ENCODE measurements at places on chromosomes 7 and 10.
A peak's percentile ranks its signal among the peaks of the same experiment; 100 is the strongest.

DNA sequence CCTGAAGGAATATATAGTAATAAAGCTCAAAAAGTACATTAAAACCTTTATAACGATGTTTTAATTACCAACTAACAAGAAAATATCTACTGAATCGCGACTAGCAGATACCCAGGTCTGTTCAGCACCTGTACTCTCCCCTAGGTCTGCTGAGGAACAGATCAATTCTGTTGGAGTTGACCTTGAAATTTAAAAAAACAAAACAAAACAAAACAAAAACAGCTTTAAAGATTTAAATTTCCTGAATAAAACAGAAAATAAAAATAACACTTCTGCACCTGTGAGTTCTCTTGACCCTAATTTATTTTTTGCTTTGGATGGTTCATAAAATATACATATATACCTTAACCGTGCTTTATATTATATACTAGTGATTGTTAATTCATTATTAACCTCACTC is 24.6 kb downstream of the DIP2C start:
- no peak for DNase-seq

DNA sequence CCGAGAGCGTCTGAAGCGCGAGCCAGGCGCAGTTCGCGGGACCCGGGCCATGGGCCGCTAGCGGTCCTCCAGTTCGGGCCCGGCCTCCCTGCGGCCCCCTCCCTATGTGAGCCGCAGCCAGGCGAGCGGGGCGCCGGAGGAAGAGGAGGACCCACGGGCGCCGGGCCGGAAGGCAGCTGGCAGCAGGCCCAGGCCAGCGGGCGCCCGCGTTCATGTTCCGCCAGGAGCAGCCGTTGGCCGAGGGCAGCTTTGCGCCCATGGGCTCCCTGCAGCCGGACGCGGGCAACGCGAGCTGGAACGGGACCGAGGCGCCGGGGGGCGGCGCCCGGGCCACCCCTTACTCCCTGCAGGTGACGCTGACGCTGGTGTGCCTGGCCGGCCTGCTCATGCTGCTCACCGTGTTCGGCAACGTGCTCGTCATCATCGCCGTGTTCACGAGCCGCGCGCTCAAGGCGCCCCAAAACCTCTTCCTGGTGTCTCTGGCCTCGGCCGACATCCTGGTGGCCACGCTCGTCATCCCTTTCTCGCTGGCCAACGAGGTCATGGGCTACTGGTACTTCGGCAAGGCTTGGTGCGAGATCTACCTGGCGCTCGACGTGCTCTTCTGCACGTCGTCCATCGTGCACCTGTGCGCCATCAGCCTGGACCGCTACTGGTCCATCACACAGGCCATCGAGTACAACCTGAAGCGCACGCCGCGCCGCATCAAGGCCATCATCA is 1.1 kb downstream of the ADRA2A start:
- DNase-seq, result no peak

DNA sequence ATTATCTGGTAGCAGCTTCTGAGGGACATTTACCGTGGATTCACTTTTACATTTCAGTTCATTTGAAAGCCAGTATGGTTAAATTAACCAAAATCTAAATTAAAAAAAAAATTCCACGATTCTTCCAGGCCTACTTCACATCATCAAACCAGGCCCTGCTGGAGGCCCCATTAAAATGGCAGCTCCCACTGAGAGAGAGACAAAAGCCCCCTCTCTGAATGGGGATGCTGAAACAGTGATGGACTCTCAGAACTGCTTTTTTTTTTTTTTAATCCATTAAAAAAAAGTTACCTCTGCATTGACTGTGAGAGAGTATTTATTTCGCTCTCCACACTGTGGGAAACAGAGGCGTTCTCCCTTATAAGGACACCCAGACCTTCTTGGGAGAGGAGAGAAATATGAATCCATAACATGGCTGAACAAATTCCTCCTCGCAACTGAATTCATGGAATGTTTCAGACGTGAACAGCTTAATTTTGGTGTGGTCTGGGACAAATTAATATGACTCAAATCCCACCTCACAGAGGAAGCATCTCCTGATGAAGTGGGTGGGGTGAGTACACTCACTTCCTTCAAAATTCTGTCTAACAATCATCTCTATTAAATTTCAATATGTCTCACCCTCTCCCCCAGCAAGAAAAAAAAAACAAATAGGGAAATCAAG is 73.5 kb downstream of the SAMD9 start:
- peak; percentile 40 for DNase-seq

DNA sequence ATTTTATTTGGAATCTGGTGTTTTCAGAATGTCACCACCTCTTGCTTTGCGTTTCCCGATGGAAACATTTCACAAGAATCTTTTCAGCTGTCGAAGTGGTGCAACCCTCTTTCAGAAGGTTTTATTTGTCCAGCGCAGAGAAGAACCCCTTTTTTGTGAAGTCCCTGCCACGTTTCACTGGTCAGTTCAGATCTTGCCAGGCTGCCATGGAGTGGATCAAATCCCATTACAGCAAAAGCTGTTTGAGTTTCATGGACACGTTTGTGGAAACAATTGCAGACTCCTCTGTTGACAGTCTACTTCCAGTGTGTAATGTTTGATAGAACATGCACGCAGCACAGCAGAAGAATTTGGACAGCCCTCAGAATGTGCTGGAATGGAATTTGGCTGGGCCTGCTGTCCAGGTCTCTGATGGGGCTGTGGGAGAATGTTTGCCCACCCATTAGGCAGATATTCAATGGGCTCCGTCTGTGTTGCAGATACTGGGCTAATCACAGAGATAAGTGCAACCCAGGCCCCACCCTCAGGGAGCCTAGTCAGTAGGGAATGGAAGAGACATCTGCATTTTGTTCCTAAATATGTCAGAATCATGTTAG is 143.2 kb downstream of the GRK5 start:
- DNase-seq, result no peak

GRCh38 chr7:43749383-43749940 is 9.0 kb upstream of the BLVRA start:
- DNase-seq, result no peak

DNA sequence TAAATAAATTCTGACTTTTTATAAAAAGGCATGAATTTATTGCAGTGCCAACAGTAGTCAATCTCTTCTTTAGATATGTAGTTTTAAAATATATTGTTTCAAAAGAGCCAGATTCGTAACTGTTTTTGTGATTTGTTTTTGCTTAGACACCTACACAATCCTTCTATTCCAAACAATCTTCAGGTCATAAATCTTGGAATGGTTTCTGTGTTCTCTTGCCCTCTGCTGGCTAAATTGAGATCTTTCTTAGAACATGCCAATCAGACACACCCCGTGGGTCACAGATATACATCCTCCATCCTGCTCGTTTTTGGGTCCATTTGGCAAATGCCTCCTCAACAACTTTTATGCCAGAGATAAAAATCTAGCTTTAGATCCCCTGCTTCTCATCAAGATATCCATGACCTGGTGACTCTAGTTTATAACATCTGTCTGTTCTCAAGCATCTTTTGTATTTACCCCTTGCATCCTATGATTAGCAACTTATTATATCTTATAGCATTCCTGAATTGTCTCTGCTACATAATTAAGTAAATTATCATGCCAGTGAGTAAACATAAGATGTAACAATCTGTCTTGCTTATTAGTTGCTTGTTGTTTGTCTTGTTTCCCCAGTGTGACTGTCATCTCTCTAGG is 35.3 kb upstream of the IFRD1 start:
- DNase-seq, result no peak

DNA sequence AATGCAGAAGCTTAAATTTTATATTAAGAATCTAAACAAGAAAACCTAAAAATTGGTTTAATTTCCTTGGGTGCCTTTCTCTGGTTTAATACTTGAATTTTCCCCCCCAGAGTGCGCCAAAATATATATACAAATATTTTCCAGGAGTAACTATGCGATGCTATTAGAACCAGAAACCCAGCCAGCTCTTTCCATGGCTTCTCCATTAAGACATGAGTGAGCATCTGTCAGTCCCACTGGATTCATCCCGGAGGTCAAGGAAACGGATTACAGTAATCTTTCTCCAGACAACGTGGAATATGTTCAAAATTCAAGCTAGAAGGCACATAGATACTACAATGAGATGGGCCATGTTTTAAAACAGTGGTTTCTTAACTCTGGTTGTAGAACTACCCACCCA is 148.8 kb downstream of the TAX1BP1 start:
- DNase-seq, result no peak

DNA sequence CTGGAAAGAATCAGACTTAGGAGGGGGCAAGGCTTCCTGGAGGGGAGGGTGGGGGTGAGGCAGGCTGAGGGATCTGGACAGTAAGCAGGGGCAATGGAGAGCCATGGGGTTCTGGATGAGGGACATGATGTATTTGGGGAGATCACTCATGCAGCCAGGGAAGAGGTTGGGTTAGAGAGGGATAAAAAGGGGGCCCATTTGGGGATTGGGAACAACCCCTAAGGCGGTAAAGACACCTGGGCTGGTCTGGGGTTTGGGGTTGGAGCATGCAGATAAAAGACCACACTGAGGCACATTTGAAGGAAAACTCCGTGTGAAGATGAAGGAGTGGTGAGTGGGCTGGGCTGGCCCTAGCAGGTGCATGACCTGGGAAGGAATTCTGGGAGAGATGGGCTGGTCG is 30.8 kb downstream of the HIF1AN start:
- DNase-seq, result no peak

GRCh38 chr7:6386779-6387178 is 61.0 kb downstream of the DAGLB start:
- no peak for DNase-seq

- no peak for DNase-seq
Observed at GRCh38 chr7:99008181-99008631, 129.9 kb downstream of the TRRAP start.

- DNase-seq, result no peak
Observed at GRCh38 chr10:49398986-49399385, 3.1 kb upstream of the DRGX start.

DNA sequence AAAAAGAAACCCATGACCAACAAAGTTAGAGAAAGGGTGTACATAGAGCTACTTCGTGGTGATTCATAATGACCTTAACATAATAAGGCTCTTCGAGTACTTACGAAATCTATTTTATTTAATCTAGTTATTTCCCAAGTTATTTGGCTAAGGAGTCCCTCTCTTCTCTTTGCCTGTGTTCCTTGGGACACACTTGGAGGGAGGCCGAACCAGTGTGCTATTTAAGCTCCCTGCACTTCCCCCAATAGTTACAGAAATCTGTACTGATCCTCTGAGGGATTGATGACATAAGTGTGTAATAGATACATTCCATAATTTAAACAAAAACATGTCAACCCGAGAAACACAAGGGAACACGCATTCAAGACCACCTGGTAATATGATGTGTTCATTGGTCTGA is 351.1 kb downstream of the GATA3 start:
- no peak for DNase-seq

GRCh38 chr7:111650456-111650999 is 88.2 kb upstream of the IMMP2L start:
- DNase-seq, result peak; percentile 25

- no peak for DNase-seq
Observed at GRCh38 chr10:63716016-63716580, 194.9 kb downstream of the REEP3 start.

- DNase-seq, result no peak
Observed at GRCh38 chr10:132511121-132512051, 26.2 kb upstream of the INPP5A start.

- DNase-seq, result no peak
Observed at GRCh38 chr7:29360633-29361625, 166.4 kb downstream of the CHN2 start.

DNA sequence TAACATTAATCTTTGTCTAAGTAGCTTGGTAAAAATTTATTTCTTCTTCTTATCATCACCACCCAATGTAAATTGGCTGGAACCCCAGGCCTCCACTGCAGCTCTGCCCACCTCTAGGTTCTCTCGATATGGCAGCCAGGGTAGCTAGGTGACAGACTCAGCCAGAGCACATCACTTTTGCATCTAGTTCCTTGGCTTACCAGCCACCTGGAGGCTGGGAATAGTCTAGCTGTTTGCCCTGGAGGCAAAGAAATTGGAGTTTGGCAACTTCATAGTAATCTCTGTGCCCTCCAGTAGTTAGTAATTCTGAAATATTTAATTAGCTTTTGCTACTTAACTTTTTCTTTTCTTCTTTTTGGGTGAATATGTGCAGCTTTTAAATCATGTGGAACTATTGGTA is 9.4 kb downstream of the IFRD1 start:
- DNase-seq, result no peak

GRCh38 chr10:118742782-118743181 is 12.0 kb downstream of the CACUL1 start:
- DNase-seq, result no peak

DNA sequence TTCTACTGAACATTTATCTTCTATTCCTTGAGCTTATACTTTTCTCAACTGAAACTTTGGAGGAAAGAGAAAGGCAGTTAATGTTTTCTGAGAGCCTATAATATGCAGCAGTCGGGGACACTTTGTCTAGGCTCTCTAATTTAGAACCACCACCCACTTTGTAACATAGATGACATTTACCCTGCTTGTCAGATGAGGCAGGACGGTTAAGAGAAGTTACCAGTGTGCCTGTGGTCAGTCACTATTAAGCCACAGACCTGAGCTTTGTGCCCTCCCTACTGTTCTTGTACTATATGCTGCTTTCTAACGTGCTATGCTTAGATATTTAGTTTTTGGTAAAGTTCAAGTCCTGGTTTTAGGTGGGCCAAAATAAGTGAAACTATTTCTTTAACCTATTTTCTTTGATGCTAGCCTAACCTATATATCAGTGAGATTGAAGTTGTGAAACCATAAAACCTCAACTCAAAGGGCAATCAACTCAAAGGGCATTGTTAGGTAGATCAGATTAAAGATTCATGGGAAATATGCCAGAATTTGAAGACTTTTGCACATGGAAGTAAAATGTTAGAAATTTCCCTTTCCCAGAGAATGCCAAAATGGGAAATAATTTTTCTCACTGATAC is 156.5 kb upstream of the AGR3 start:
- DNase-seq, result no peak

DNA sequence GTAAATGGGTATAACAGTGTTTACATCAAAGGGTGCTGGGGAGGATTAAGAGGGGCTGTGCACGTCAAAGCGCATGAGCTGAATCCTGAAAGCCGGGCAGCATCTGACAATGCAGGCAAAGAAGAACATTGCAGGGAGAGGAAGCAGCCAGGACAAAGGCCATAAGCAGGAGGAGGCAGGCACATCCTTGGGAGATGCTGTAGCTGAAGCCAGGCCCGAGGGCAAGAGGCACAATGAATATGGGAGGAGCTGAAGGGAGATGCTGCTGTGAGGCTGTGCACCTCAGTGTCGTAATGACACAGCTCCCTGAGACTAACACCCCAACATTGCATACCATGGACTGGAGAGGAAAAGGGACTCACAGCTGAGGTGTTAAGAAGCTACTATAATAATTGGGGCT is 129.2 kb downstream of the BTAF1 start:
- no peak for DNase-seq

- DNase-seq, result no peak
Observed at GRCh38 chr10:63596924-63597323, 75.7 kb downstream of the REEP3 start.

DNA sequence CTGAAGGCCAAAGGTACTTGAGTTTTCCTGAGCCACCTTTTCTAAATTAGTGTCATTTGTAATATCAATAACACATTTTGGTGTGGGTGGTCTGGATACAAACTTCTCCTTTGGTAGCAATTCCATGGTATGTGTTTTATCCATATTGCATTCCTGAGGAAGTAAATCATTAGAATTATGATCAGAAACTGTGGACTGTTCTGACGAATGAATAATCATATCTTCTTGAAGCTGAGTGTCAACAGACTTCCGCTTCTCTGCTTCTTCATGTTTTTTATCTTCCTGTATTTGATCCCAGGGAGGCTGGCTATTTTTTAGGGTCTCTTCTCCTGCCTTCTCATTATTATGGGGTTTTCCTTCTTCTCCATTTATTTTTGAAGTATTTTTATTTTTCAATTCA is 81.4 kb downstream of the NRBF2 start:
- no peak for DNase-seq
